ENCODE measurements at places on chromosomes 11 and 22.
A peak's percentile ranks its signal among the peaks of the same experiment; 100 is the strongest.

- DNase-seq = no peak
Observed at GRCh38 chr22:37326726-37327125, 44.4 kb downstream of the CYTH4 start.

GRCh38 chr11:95700471-95700817 is 89.1 kb downstream of the FAM76B start:
- DNase-seq = peak; percentile 2

DNA sequence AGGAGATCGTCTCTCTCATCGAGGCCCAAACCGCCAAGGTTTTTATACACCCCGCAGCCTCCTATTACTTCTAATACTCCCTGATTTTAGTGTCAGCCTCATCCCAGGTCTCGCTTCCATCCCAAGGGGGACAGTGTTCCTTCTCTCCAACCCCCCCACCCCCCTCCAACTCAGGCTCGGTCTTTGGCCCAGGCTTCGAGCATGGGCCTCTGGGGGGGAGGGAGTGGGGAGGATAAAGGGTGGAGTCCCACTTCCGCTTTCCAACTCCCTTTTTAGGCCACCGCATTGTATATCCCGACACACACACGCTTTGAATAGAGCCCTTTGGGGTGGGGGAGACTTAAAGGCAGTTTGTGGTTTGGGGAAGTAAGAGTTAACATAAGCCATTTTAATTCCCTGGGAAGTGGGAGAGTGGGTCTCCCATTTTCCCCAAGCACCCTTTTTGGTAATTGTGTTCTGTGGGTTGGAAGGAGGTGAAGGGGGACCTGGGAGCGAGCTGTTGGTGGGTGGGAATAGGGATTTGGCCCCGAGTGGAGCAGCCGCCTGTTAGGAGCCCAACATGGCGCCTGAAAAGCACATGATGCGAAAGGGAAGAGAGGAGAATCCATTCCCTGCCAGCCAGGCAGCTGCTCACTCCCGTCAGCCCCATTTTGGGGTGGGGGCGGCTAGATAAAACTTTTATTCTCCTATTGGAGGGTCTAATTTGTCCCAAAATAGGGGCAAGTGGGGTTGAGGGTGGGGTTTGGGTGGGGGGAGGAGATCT is 844 bp downstream of the PCF11 start:
- DNase-seq = peak; percentile 78

DNA sequence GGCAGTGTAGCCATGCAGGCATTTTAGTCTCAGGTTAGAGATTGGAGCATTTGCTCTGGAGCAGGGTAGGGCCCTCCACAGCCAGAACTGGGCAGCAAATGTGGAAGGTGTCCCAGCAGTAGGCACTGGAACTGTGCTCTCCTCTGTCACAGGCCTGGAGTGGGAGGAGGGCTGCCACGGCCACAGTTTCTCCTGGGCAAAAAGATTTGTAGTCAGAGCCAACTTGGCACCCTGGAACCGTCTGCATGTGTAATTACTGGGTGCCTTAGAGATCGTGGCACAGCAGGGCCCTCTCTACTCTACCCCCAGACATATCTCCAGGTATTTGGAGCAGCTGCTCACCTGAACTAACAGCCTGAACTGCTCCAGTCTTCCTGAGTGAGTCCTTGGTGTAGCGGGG is 93.7 kb downstream of the ZC3H12C start:
- no peak for DNase-seq

DNA sequence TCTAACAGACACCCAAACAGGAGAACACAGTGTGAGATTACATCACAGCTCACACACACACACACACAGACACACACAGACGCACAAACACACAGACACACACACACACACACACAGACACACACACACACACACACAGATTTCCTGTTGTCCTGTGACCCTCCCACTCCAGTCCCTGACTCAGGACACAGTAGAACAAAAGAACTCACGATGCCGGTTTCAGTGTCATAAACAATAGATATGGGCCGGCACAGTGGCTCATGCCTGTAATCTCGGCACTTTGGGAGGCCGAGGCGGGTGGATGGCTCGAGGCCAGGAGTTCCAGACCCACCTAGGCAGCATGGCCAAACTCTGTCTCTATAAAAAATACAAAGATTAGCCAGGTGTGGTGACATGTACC is 13.8 kb upstream of the KAT5 start:
- no peak for DNase-seq
